ENCODE measurements at places on chromosomes 6 and 20. TPM values are rescaled to one million over a fixed set of nuclear protein-coding genes. Genes with fewer than 3 reads are reported as not detected.
A peak's percentile ranks its signal among the peaks of the same experiment; 100 is the strongest.

Gene METTL24
- 0.66 TPM for polyA plus RNA-seq

Gene SLC17A9
- polyA plus RNA-seq: 2.0 TPM

Gene ISM1
- polyA plus RNA-seq: not detected

DNA sequence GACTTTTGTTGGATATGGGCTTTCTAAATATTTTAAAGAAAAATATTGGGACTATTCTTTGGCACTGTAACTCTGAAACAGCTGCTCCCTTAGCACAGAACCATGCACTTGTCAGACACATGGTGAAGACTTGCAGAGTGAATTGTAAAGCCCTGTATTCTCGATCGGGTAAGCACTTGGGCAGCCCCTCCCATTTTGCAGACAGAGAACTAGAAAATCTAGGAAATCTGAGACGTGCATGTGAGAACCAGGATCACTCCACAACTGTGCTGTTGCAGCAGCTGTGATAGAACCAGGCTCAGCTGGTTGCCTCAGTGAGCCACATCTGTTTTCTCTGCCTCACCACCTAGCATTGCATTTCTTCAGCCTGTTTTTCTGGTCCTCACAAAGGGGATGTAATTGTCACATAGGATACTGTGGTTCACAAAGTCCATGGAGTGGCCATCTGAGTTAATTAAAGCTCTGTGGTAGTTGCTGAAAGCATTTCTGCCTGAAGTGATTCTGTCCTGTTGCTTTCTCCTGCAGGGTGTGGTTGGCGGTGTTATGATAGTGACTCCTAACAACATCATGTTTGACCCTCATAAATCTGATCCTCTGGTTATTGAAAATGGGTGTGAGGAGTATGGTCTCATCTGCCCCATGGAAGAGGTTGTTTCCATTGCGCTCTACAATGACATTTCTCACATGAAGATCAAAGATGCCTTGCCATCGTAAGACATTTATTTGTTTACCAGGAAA, 71.8 kb upstream of the HINT3 start:
- H3K4me1 ChIP-seq: no peaks in the 10 kb centered on the region
- H3K4me3 ChIP-seq: no peak overlapping the region
- no peak for DNase-seq
- H3K36me3 ChIP-seq: peaks cover 11% of the 10 kb centered on the region

DNA sequence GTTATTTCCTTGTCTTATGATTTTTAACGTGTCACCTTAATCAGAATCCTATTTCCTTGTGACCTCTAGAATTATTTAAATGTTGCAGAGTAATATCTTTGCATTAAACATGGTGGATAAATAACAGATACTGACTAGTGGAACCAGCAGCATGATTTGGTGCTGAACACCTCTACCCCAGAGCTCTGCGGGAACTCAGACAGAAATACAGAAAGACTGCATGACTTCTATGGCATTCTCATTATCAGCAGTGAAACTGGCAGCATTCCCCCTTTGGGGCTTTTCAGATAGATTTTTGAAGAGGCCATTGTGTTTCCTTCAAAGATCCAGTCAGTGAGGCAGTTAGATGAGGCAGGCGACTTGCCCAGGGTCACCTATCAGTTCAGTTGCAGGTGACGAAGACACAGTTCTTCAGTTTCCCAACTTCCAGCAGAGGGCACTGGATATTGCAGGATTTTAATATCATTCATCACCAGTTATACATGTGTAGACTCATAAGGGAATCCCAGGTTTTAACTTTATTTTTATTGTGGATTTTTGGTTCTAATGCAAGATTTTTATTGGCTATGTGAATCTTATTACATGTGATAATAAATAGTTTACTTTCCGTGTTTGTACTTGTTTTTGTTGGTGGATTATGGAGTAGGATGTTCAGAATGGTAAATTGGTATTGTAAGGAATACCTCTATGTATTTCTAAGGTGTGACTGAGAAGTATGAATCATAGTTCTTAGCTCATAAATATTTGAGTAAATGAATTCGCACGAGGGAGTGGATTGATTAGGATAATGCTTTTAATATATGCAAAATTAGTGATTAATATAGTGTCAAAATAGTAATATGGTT, 81.3 kb downstream of the AFDN start:
- no peaks in the 10 kb centered on the region for H3K4me1 ChIP-seq
- no peaks in the 10 kb centered on the region for H3K27me3 ChIP-seq
- H3K27ac ChIP-seq: no peak overlapping the region
- DNase-seq: peak; percentile 60

GRCh38 chr6:8219352-8219943, 117.1 kb upstream of the EEF1E1 start:
- peak; percentile 53 for DNase-seq
- no peaks in the 10 kb centered on the region for H3K4me1 ChIP-seq
- H3K27me3 ChIP-seq: no peaks in the 10 kb centered on the region
- no peak overlapping the region for H3K4me3 ChIP-seq

DNA sequence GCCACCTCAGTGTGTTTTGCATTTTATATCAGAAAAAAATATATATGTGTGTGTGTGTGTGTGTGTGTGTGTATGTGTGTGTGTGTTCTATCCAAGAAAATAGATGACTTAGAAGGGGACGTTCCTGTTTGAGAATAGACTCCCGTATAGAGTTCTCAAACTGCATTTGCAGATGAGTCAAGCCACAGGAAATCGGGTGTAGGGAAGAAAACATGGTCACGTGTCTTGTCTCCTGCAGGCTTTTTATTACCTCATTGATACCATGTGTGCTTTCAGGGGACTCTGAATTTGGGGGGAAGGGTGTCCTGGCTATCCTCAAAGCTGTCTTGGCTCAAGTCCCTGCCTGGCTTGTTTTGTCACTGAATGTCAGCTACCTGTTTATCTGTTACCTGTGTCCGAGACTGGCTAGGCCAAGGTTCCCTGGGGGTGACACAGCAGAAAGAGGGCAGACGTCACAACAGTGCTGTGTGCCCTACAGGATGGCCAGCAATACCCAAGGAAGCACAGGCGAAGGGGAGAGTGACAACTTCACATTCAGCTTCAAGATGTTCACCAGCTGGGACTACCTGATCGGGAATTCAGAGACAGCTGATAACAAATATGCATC, 55.7 kb upstream of the NOP56 start:
- no peak overlapping the region for H3K4me3 ChIP-seq
- no peaks in the 10 kb centered on the region for H3K27me3 ChIP-seq
- peak; percentile 16 for DNase-seq
- H3K36me3 ChIP-seq: no peaks in the 10 kb centered on the region
- H3K4me1 ChIP-seq: peaks cover 15% of the 10 kb centered on the region

DNA sequence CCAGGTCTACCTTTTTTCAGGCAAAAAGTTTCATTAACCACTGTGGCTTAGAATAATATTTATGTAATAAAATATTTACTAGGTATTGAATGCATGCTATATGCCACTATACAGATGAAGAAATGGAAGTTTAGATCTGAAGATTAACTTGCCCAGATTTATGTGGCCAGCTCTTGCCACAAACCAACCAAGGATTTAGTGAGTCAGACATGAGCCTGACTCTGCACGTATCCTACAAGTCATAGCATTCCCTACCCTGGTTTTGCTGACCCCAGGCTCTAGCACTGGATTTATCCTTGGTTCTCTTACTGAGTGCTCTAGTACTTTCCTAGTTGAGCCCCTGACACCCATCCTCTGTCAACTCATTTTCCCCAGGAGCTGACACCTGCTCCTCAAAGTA, 75.4 kb downstream of the ANKEF1 start:
- no peaks in the 10 kb centered on the region for H3K4me1 ChIP-seq
- DNase-seq: no peak
- H3K36me3 ChIP-seq: no peaks in the 10 kb centered on the region
- no peaks in the 10 kb centered on the region for H3K27me3 ChIP-seq

DNA sequence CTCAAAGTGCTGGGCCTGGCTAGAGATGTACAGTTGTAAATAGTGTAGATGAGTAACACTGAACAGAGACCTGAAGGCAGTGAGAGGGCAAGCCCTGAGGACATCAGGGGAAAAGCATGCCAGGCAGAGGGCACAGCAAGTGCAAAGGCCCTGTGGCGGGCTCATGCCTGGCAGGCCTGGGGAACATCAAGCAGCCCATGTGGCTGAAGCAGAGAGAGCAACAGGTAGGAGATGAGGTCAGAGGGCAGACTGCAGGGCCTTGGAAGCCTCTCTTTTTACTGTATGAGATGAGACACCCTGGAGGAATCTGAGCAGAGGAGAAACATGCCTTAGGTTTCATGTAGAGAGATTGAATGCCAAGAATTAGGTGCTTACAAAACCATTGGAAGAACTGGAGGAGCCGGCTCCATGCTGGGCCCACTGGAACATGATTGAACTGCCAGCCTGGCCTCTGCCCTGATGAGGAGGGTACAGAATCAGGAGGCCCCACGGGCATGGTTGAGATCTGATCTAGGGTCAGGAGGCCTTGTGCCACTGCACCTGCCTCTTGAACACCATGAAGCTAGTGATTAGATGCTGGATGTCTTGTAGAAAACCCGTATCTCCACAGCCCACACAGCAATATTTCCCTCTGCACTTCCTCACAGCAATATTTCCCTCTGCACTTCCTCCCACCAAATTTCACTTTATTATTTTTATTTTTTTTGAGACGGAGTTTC, 5.9 kb upstream of the HMGA1 start:
- no peak overlapping the region for H3K4me3 ChIP-seq
- no peaks in the 10 kb centered on the region for H3K4me1 ChIP-seq
- no peaks in the 10 kb centered on the region for H3K27me3 ChIP-seq
- DNase-seq: no peak

- no peak overlapping the region for H3K27ac ChIP-seq
- no peak overlapping the region for H3K4me3 ChIP-seq
- no peaks in the 10 kb centered on the region for H3K36me3 ChIP-seq
- H3K4me1 ChIP-seq: no peaks in the 10 kb centered on the region
These were observed 435.3 kb downstream of the CDKAL1 start for GRCh38 chr6:20969551-20969950.

DNA sequence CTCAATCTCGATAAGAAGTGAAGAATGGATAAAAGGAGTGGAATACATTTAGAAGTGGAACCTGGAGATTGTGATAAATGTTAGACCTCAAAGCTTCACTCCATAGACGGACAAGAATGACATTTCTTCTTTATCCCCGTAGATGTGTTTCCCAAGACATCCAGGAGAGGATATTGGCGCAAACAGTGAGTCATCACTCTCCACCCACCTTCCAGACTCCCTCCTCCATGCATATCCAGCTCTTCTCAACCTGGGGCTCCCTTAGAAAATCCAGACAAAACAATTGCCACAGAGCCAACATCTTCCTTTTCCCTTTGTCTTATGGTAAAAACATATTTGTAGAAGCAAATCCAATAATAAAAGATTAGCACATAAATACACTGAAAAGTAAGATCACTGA, 586.1 kb downstream of the PTPRT start:
- H3K36me3 ChIP-seq: no peaks in the 10 kb centered on the region
- H3K27me3 ChIP-seq: no peaks in the 10 kb centered on the region
- H3K4me3 ChIP-seq: no peak overlapping the region
- no peak for DNase-seq

- H3K4me1 ChIP-seq: no peaks in the 10 kb centered on the region
- H3K27ac ChIP-seq: no peak overlapping the region
- DNase-seq: no peak
- no peak overlapping the region for H3K4me3 ChIP-seq
- H3K27me3 ChIP-seq: no peaks in the 10 kb centered on the region
- no peaks in the 10 kb centered on the region for H3K36me3 ChIP-seq
These were observed 88.8 kb upstream of the AHI1 start for GRCh38 chr6:135586388-135586787.

DNA sequence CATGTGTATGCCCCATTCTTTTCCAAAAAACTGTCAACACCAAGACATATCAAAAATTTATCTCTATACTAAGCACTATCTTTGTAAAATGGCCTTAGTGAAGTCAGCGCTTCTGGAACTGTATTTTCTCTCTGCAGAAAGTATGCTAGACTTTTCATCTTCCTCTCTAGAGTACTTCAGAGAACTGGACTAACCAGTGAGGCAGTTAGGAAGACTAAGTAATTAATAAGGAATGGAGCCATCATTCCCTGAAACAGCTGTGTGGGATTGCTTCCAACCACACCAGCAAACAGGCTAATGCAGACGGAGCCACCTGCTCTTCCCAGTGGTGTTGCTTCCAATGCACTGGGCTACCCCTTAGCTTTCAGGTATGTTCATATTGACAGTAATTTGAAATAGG, 169.1 kb upstream of the FUT9 start:
- no peaks in the 10 kb centered on the region for H3K27me3 ChIP-seq
- H3K4me3 ChIP-seq: no peak overlapping the region

- H3K27ac ChIP-seq: no peak overlapping the region
- H3K27me3 ChIP-seq: no peaks in the 10 kb centered on the region
- no peaks in the 10 kb centered on the region for H3K36me3 ChIP-seq
- no peaks in the 10 kb centered on the region for H3K4me1 ChIP-seq
These were observed 251.9 kb downstream of the TAF4 start for GRCh38 chr20:61813791-61814190.

- H3K4me1 ChIP-seq: no peaks in the 10 kb centered on the region
- no peaks in the 10 kb centered on the region for H3K27me3 ChIP-seq
- no peak overlapping the region for H3K4me3 ChIP-seq
- no peak overlapping the region for H3K27ac ChIP-seq
These were observed 395.4 kb downstream of the ARHGAP18 start for GRCh38 chr6:129314575-129314974.
